Germinal center (tissue), 1 donor: ENCODE measurements at places on chromosomes 3 and 15.

GRCh38 chr3:46386205-46386604 is 15.5 kb downstream of the CCR5 start:
- no peak for DNase-seq

GRCh38 chr3:182722907-182723306 is 70.4 kb upstream of the ATP11B start:
- DNase-seq = no peak

DNA sequence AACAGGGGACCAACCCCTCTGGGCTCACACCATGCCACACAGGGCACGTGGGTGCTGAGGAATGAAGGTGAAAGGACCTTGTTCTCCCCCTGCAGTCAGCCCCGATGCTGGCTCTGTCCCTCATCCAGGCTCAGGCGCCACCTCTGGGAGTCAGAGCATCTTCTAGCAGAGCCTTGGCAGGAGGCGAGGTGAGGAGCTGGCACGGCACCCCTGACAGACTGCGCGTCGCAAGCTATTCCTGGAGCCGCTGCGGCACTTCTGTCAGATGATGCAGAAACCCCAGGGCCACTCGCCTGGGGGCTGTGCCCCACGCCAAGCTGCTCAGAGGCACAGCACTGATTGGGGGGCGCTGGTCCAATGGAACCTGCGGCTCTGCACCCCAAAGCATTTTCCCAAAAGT is 62.0 kb downstream of the MGLL start:
- no peak for DNase-seq

- DNase-seq = no peak
These were observed 3.9 kb downstream of the RIOX2 start for GRCh38 chr3:97968376-97968775.

DNA sequence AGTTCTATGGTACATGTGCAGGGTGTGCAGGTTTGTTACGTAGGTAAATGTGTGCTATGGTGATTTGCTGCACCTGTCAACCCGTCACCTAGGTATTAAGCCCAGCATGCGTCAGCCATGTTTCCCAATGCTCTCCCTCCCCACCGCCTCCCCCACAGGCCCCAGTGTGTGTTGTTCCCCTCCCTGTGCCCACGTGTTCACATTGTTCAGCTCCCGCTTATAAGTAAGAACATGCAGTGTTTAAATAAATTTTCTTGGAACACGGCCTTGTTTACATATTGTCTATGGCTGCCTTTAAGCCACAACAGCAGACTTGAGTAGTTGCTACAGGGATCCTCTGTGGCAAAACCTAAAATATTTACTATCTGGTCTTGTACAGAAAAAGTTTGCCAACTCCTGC is 41.3 kb upstream of the CORO2B start:
- no peak for DNase-seq

- no peak for DNase-seq
These were observed 83.8 kb upstream of the PPIB start for GRCh38 chr15:64246364-64247189.

- DNase-seq = no peak
These were observed 150.2 kb downstream of the TP63 start for GRCh38 chr3:189781415-189781814.

DNA sequence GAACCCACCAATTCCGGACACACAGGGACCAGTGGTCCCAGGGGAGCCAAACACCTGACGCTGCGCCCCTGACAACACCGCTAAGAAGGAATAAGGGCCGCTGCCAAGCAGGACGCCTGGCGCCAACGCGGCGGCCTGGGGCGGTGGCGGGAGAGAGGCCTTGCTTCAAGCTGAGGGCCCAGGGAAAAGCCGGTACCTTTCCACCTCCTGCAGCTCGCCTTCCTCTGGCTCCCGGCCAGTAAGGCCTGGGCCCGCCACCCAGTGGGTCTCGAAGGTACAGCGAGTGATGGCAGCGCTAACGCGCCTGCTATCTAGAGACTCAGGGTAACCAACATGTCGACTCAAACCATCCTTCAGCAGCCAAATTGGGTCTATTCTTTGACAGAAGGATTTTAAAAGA is 1074.1 kb downstream of the SI start:
- no peak for DNase-seq
